ENCODE measurements at places on chromosomes 4 and X.
A peak's percentile ranks its signal among the peaks of the same experiment; 100 is the strongest.

DNA sequence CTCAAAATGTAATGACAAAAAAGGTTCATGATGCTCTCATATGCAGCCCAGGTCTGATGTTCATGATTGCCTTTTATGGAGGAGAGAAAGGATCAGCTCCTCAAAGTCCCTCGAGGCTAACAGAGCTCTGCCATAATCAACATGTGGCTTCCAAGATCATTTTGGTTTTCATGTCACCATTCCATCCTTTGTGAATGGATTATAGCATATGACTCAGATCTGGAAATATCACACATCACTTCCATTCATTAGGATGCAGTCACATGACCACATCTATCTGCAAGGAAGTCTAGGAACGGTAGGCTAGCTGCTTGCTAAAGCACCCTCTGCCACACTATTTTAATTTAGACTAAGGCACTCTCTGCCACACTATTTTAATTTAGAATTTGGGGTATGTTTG, 77.6 kb downstream of the COX18 start:
- DNase-seq: no peak

DNA sequence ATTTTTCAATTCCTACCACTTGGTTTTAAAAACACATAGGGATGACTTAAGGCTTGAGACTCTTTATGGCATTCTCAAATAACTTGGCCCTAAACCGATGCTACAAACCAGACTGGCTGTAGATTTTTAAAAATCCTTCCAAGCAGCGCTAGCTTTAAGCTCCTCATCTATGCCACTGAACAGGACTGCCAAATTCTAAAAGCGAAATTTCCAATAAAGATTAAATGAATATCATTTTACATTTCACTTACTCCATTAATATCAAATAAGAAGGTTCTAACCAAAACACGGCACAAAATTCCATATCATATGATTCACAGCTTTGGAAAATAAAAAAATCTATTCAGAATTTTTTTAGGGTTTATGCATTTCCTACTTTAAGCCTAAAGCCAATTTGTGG, 134.2 kb downstream of the FANCB start:
- DNase-seq: no peak

DNA sequence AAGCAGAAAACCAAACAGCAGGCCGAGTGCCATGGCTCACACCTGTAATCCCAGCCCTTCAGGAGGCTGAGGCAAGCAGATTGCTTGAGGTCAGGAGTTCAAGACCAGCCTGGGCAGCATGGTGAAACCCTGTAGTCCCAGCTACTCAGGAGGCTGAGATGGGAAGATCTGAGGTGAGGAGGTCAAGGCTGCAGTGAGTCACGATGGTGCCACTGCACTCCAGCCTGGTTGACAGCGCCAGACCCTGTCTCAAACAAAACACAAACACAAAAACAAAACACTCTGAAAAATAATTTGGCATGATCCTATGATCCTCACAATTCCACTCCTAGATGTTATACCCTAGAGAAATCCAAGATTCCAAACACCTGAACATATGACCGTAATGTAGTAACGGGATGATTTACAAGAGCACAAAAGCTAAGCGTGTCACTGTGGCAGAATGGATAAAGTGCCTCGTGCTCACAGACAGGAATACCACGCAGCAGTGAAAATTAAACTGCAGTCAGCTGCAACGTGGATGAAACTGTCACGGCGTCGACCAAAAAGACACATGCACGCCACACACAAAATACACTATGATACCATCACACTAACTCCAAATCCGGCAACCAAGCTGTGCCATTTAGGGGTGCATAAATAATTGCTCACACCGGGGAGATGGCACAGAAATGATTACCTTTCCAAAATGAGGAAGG, 1.7 kb downstream of the NELFA start:
- no peak for DNase-seq

- no peak for DNase-seq
Observed at GRCh38 chr4:139560406-139561104, 4.5 kb upstream of the SETD7 start.

- DNase-seq: no peak
Observed at GRCh38 chr4:28842271-28842670, 1877.9 kb upstream of the PCDH7 start.

DNA sequence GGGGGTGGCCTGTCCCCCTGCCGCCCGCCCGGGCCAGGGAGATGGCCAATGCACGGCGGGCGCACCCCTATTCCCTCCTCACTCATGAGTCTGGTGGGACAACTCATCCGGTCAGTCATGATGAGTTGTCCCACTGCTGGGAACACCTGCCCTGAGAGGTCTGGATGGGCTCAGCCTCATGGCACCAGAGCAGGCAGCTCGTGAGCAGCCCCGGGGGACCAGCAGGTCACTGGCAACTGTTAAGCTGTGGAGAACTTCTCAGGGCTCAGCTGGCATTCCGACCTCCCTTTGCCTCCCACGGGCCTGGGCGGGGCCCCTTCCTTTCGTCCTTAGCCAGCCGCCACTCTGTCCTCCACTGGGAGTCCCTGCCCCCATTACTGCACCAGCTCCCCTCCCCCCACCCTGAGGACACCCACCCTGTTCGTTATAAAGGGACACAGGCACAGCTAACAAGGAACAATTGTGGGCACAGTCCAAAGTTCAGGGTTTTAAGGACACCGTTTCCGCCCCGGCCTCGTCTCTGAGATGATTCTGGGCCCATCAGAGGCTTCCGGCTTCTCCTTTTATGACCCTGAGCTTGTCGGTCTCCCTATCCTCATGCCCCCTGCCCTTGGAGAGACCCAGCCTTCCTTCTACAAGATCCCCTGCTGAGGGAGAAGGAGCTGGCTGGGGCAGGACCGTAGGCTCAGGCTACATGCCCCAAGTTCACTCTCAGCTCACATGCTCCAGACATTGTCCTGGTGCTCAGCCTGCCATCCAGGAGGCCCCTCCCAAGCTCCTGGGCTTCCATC, 14.6 kb upstream of the KIAA0232 start:
- DNase-seq: no peak

- no peak for DNase-seq
Observed at GRCh38 chr4:81621490-81621889, 149.8 kb upstream of the RASGEF1B start.

DNA sequence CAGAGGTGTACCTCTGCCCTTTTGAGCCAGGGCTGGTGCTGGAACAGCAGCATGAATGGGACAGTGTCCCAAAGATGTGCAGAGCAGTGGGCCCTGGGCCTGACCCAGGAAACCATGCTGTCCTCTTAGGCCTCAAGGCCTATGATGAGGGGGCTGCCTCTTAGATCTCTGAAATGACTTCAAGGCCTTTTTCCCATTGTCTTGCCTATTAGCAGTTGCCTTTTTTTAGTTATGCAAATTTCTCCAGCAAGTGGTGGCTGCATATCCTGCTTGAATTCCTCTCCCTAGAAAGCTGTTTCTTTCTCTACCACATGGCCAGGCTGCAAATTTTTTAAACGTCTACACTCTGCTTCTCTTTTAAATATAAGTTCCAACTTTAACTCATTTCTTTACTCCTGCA, 160.3 kb downstream of the CFAP299 start:
- DNase-seq: no peak

- DNase-seq: no peak
Observed at GRCh38 chrX:33333271-33333670, 121.9 kb upstream of the DMD start.

DNA sequence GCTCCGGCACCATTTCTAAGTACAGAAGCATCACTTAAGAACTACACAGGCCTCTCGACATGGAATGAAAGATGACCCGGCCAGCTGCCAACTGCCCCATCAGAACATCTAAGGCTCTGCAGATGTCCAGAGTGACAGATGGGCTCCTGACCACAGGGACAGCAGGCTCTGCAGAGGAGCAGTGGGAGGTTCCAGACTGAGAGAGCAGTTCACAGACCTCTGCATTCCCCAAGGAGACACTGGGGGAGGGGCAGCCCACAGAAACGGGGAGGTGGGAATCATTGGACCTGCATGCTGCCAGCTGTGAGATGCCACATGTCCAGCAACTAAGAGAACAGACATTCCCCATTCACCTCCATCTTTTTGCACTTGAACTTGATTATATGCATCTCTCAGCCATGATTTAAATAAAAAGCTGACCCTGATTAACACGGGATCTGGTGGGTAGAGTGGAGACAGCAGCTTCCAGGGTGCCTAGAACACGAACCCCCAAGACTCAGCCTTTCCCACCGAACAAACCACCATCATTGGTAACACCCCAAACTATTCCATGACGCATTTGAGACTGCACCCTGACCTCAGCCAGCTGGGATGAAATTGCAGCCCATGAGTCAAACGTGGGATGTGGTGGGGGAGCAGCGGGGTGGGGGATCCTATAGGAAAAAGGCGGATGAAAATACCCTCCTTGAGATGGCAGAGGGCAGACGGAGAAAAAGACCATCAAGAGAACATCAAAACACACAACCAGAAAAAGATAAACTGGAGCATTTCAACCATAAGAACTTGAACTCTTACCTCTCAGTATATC, 47.2 kb downstream of the AFAP1 start:
- DNase-seq: no peak

DNA sequence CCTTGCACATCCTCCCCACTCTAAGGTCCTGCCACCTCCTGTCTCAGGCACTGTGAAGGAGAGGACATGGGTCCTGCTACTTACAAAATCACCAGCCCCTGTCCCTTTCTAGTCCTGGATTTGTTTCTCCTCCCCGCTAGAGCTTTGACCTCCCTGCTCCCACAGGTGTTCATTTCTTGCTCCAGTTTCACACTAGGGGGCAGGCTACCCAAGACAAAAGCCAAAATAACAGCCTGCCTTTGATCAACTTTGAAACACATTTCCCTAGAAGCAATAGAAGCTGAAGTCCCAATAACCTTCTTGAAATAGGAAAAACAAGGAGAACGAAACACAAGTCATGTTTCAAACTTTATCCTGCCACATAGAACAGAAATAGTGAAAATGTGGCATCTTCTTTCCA, 164.4 kb downstream of the QDPR start:
- DNase-seq: peak; percentile 1

- DNase-seq: no peak
Observed at GRCh38 chr4:155582971-155583437, 83.6 kb upstream of the GUCY1A1 start.

DNA sequence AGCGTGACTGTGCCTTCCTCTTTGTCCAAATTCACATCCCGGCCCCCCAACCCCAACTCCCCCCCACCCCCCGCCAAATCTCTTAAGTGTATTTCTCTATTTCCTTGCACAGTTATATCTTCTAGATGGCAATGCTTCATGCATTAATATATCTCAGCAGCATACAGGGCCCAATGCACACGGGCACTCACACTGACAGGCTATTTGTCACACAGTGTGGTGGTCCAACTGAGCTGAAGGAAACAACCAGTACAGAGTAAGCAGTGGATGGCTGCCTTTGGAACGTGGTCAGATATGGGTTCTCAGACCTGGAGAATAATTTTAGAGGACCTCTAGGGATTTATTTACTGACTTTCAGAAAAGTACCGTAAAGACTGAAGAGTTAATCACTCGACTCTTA, 681 bp downstream of the EXOC1 start:
- DNase-seq: peak; percentile 38

DNA sequence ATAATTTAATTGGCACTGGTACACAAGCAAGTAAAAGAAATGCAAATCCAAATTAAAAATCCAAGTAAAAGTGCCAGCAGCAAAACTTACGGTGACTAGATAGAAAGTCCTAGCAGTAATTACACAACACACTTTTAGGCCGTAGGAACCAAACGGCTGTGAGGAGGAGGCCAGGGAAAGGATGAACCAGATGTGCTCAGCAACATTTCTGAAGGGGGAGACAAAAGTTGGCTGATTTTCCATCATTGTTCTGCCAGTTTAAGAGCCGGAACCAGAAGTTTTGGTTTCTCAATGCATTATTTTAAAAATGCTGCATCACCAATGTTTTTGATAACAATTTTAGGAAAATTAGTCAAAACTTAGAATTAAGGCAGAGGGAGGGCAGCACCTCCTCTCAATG, 68.7 kb upstream of the ENPP6 start:
- DNase-seq: no peak

DNA sequence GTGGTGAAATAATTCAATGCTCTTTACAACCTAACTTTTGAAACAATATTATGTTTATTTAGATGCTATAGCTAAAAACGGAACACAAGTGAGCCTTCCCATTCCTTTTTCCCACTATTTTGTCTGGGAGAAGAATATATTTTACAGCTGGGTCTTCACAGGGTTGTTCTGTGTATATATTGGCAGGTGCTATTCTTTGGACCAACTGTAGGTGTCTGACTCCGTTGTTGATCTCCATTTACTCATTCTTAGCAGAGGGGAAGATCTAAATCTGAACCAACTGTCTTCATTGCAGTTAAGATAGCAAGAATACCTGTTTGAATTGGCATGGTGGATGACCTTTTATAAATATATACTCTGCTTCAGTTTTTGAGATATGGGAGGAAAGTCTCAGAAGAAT, 257.4 kb downstream of the CFAP299 start:
- no peak for DNase-seq

- no peak for DNase-seq
Observed at GRCh38 chr4:79652738-79653137, 244.7 kb upstream of the GK2 start.

DNA sequence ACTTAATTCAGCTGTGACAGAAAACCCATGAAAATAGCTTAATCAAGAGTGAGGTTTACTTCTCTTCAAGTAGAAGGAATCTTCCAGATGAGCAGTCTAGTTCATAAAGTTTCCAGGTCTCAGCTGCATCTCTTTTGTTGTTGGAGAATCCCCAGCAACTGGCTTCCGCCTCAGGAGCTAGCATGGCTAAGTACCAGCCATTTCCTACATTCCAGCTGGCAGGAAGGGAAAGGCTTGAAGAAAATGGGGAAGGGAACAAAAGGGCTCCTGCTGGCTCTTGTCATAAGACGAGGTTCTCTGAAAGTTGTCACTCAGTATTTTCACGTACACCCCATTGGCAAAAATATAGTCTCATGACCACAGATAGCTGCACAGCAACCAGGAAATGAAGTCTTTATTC, 27.3 kb upstream of the TRIM2 start:
- DNase-seq: no peak

DNA sequence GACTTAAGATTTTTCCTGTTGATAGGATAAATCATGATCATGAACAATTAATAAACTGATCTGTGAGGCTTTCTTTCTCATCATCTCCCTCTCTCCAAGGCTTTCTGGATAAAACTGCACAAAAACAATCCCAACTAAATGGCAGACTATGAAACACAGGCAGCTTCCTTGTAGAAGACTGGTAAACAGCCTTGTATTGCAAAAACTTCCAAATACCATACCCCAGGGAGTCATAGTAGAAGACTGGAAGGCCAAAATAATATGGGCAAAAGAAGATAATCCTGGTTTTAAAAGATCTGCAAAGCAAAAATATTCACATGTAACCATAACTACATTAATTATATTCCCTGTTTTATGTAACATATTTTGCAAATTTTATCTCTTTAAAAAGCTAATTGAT, 113.0 kb downstream of the ANAPC10 start:
- no peak for DNase-seq
